IPS DF 6.9 (cell line): ENCODE measurements at places on chromosomes 11 and 22.

GRCh38 chr22:25762147-25762546 is 20.2 kb downstream of the MYO18B start:
- DNase-seq, result no peak

GRCh38 chr22:37225481-37225880 is 13.2 kb upstream of the SSTR3 start:
- DNase-seq, result no peak

- no peak for DNase-seq
These were observed 45.3 kb downstream of the CCDC34 start for GRCh38 chr11:27317751-27318150.

GRCh38 chr11:126702987-126703386 is 297.6 kb downstream of the KIRREL3 start:
- DNase-seq, result no peak

DNA sequence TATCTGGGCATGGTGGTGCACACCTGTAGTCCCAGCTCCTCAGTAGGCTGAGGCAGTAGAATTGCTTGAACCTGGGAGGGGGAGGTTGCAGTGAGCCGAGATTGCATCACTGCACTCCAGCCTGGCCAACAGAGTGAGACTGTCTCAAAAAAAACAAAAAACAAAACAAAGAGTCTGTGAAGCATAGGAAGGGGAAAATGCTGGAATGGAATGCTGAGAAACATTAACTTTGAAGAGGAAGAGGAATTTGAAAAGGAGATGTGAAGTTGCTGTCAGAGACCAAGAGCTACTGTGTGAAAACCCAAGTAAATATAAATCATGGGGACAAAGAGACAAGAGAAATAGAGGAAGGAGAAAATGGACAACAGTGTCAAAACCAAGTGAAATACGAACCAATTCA is 455.1 kb upstream of the ARHGAP42 start:
- DNase-seq, result no peak

DNA sequence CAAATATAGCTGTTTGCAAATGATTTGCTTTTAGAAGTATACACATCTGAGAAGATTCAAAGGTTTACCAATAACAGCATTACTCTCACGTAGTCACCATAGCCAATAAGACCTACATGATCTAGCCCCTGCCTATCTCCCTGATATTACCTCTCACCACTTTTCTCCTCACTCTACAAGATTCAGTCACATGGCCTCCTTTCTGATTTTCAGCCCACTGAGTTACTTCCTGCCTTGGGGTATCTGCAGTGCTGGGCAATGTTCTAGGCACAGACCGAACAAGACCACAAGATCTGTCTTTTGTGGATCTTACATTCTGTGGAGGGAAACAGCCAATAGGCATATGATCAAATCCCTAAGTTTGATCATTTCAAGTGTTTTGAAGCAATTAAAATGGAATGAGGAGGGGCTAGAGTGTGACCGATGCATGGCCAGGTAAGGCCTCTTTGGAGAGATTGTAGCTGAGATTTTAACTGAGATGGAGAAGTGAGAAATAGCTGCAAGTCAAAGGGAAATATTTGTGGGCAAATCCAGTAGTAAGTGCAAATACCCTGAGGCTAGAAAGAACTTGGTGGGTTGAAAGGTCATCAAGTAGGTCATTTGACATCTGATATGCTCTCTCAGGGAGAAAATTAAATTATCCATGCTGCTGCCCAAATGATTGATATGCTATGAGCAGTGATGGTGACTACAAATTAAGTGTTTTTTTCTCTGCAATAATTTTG is 43.1 kb downstream of the ARL14EP start:
- no peak for DNase-seq

DNA sequence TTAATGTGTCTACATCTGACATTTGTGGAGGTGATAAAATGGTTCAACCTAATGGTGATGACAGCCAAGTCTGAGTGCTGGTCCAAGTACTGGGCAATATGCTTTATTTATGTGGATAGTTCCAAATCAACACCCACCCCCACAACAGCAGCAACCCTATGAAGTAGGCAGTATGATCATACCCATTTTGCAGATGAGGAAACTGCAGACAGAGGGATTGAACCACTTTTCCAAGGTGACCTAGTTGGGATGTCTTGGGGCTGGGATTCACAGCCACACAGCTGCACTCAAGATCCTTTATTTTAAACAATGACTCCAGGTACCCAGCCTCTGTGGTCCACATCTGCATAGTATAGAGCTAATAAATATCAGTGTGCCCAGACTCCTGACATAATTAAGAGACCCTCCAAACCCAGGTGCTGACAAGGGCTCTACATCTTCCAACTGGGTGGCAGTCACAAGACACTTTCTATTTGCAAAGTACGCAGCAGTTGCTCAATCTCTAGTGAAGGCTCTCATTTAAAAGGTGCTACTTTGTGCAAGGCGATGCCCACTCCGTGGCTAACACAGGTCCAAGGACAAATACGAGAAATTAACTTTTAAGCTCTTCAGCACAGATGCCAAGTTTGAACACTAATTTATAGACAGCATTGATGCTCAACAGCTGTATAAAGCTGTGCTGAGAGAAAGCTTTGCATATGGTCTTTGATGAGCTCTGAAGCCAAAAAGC is 426.6 kb downstream of the LARGE1 start:
- no peak for DNase-seq

- DNase-seq, result no peak
These were observed 84.0 kb upstream of the CTSC start for GRCh38 chr11:88421530-88421929.

- DNase-seq, result no peak
These were observed 723 bp downstream of the HSCB start for GRCh38 chr22:28742562-28742962.

DNA sequence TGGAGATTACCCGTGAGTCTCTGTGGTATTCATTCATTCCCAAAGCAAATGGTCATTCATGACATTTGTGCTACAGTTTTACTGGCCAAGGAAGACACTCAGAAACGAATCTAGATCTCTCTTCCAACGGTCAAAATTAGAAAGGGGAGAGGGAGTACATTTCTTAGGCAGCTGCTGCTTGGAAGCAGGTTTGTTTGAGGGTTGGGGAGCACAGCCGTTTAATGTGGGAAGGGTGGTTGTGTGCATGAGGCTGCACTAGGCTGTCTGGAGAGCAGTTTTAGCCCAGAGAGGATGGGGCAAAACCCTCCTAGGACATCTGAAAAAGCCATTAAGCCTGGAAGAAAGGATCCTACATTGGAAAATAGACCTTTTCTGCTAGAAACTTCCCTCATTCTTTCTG is 29.7 kb upstream of the TIMP3 start:
- DNase-seq, result no peak

DNA sequence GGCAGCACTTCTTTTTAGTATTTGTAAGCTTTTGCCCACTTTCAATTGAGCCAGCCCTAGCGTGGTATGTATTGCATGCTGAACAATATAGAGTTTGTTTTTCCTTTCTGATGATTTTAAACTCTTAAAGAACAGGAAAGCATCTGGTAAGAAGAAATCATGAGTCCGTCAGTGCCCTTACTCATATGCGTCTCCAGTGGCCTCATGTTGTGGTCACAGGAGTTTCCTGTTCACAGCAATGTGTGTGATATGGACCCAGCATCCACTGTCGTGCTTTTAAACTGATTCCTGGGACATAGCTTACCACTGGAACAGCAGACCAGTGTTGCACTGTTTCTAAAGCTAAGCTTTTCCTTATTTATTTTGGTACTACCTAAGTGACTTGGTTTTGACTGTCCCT is 40.1 kb downstream of the BID start:
- no peak for DNase-seq

GRCh38 chr11:59272771-59273372 is 60.1 kb upstream of the MPEG1 start:
- DNase-seq, result no peak

- no peak for DNase-seq
These were observed 51.2 kb upstream of the ARHGAP20 start for GRCh38 chr11:110763249-110764011.

- DNase-seq, result no peak
These were observed 78.4 kb downstream of the MN1 start for GRCh38 chr22:27723158-27723557.

DNA sequence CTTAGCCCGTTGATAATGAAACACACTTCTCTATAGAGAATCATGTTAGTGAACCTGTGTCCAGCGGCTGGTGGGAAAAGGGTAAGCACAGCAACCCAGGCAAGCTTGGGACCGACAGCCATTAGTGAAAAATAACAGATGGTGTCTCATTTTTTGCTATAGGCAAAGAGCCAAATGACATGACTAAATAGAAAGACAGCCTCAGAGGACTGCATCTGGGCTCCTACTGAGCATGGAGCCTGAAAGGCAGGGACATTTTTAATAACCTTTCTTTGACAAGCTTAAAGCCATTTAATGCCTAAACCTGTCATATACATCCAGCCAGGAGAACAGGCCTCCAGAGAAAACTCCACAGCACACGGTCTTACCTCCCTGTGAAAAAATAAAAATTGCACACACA is 67.0 kb downstream of the FANCF start:
- DNase-seq, result no peak

DNA sequence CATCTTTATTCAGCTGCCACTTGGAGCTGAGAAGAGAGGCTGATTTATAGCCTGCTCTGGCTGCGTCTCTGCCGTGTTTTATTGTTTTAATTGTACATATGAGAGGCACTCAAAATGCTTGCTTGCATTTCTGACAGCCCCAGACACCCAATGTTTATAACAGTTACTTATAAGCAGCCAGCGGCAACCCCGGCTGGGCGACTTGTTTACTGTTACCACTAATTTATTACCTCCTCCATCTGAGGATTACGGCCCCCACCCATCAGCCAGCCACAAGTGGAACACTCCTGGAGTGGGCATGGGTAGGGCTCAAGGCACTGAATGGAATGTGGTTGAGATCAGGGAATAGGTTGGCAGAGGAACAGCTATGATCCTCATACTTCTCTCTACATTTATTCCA is 61.2 kb downstream of the CLPB start:
- DNase-seq, result no peak

GRCh38 chr11:68667511-68668500 is 16.5 kb upstream of the GAL start:
- no peak for DNase-seq

DNA sequence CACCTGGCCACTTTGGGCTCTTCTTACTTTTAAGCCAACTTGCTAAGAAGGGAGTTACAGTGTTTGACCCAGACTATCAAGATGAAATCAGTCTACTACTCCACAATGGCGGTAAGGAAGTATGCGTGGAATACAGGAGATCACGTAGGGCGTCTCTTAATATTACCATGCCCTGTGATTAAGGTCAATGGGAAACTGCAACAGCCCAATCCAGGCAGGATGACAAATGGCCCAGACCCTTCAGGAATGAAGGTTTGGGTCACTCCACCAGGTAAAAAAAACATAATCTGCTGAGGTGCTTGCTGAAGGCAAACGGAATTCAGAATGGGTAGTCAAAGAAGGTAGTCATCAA is 1.0 kb upstream of the YPEL4 start:
- no peak for DNase-seq

- no peak for DNase-seq
These were observed 170.1 kb downstream of the GRIK4 start for GRCh38 chr11:120681434-120682331.
